ENCODE measurements at places on chromosomes 3 and 15.
A peak's percentile ranks its signal among the peaks of the same experiment; 100 is the strongest.

- no peak for DNase-seq
Observed at GRCh38 chr15:36301947-36302346, 277.5 kb upstream of the CDIN1 start.

DNA sequence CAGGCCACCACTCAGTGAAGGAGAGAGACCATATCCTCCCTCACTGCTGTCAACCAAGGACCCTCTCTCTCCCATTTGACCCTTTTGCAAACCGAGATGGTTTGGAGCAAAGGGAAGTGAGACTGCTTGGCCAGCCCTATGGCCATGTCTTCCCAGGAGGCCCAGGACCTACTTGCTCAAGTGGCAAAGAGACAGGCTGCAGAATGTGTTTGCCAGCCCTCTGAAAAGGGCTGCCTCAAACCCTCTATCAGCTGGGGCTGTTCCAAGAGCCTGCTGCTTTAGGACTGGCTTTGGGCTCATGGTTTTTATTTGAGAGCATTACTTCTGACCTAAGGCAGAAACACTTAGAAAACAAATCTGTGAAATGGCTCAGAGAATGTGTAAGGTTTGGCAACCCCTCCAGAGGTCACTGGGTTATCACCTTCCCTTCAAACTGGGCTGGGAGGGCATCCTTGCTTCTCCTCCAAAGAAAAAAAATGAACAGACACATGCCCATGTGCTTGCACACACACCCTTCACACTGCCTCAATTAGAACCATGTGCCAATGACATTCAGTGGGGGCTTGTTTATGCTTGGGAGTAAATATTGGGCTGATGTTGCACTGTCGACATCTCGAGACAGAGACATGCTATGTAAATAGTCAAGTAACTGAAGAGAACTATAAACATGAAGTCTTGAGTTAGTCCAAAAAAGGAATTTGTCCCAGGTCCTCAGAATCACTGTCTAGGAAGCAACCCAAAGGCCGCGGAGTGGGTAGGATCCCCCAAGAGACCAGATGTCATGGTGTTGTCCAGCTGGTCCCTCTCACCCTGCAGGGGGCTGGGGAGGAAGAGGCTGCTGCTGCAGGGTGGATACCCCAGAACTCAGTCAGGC lies 49.8 kb upstream of the CTDSPL start:
- no peak for DNase-seq

DNA sequence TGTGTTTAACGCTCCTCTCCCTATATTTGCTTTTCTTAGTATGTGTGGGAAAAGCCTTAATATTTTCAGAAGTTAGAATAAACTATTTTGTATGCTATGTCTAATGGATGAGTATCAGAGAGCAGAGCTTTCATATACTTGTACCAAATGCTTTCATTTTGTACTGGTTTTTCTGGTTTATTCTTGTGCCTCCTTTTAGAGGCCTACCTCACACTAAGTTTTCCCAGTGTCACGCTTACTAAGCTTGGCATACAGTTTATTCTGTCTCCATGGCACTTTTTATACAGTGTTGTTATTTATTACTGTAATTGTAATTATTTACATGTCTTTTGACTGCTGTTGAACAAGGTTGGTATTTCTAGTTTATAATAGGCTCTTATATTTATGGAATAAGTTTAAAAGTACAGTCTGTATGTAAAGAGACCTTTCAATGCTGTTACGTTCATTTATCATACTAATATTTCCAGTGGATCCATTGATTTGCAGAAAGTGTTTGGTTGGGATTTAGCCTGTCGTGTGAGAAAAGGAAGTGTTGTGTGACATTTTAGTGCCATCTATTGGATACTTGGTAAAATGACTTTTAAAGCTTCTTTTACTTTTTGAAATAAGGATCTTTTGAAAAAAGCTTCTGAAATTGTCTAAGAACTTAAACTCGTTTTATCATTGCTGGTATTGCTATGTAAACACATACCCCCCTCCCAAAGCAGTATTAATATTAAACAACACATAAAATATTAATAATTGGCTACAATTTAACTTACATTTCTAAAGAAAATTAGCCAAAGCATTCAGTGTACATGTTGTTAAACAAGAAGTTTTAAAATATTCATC lies 5.2 kb upstream of the EBLN2 start:
- peak; percentile 3 for DNase-seq

DNA sequence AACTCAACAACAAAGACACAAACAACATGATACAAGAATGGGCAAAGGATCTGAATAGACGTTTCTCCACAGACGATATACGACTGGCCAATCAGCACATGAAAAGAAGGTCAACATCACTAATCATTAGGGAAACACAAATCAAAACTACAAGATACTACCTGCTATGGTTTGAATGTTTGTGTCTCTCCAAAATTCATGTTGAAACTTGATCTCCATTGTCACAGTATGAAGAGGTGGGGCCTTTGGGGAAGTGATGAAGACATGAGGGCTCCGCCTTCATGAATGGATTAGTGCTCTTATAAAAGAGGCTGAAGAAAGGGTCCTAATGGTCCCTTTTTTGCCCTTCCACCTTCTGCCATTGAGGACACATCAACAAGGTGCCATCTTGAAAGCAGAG lies 32.3 kb downstream of the ACAP2 start:
- DNase-seq, result no peak

DNA sequence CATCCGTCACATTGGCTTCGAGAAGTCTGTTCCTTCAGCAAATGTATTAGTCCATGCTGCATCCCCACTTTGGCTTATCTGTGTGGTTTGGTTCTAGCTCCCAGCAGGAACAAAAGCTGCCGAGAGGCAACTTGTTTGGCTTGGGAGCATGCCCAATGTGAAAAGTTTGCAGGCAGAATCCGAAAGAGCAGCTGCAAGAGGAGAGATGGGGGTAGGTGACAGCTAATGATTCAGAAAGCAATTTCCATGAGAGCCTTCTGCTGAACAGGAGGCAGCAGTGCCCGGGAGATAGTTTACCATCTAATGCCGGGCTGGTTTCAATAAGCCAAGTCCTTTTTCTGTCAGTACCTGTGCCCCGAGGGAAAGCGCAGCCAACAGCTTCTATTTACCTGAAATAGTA lies 60.2 kb downstream of the GRM7 start:
- no peak for DNase-seq
